Thoracic aorta (tissue), 2 donors: ENCODE measurements at places on chromosomes 13 and 19. TPM values are rescaled to one million over a fixed set of nuclear protein-coding genes. Genes with fewer than 3 reads are reported as not detected.

DNA sequence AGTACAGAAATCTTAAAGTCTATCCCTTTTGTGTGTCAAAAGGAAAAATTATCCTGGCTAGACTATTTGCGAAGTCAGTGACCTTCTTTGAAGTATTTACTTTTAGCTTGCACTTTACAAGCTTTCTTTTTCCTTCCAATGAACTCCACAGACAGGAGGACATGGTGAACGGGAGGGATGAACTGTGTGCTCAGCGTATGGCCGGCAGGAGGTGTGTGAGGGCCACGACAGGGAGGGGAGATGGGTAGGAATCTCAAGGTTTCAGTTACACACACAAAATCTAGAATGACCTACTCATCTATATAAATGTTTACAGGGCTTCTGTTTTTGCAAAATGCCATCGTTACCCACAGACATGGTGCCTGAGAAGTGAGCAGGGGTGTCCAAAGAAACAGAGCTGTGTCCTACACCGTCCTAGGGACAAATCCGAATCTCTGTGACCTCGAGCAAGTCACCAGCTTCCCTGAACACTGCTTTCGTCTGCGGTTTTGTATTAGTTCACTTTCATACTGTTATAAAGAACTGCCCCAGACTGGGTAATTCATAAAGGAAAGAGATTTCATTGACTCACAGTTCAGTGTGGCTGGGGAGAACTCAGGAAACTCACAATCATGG, 537.2 kb downstream of the LIG4 start:
- no peak for DNase-seq

GRCh38 chr19:45186509-45187334, 8.1 kb downstream of the BLOC1S3 start:
- no peak for DNase-seq

DNA sequence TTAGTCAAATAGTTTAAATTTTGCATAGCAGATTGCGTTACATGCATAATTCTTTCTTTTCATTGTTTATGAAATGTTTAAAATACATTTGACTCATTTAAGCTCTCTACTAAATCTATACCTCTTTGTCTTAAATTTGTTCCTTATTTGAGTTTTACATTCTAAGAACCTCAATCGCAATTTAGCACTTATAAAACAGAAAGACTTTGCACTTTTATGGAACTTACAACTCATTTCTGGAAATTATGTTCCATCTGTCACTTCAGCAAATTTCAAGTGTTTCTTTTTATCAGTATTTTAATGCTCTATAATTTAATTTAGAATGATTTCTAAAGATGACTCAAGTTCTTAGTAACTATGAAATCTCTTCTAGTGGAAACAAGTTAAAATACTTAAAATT, 1505.8 kb upstream of the SPRY2 start:
- DNase-seq = no peak

- DNase-seq = no peak
Observed at GRCh38 chr13:110216006-110216397, 91.0 kb downstream of the COL4A1 start.

- no peak for DNase-seq
Observed at GRCh38 chr19:36009220-36009619, 607 bp upstream of the SYNE4 start.

GRCh38 chr19:29876414-29876813, 64.6 kb downstream of the CCNE1 start:
- no peak for DNase-seq

DNA sequence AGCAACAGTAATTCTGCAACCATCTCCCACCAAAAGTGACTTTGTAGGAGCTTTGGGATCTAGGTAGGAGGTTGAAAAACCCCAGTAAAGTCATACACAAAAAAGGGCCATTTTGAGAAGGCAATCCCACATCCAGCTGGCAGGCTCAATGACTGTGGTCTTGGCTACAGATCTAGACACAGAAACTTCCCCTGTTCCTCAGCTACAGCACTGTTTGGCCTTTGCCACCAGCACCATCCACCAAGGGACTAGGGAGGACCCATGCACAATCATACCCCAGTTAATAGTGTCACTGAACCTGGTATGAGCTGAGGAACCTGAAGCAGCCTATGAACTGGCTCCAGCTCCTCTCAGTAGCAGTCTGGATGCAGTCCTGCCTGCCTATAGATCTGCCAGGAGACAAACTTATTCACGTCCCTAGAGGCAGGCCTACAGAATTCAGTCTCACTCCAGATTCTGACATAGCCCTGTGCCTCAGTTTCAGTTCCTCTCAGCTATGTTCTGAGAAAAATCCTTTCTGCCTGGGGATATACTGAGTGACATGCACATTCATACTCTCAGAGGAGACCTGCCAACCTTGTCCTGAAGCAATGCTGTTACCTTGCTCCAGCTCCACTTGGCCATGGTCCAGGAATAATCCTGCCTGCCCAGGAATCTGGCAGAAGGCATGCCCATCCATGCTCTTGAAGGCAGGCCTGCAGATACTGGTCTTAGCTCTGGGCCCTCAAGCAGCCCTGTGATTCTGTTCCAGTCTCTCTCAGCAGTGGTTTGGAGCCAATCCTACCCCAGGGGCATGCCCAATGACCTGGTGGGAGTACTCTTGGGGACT, 2048.3 kb upstream of the PCDH20 start:
- DNase-seq = no peak

- no peak for DNase-seq
Observed at GRCh38 chr19:8877854-8878705, 45.9 kb downstream of the MBD3L1 start.

DNA sequence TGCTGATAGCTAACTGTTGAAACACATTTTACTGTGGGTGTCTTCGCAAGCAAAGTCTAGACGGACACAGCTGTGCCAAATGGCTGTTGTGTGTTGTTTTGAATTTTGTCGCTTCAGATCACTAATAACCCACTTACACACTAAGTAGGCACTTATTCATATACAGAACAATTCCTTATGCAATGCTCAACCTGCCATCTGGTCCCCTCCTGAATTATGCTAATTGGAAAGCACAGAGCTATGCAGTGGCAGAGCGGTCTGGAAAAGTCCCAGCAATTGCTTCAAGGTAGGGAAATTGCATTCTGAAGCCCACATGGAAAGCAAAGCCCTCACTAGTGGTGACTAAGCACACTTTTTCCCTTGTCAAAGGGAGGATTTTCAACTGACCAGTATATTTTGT, 69.9 kb downstream of the C13orf42 start:
- DNase-seq = no peak

- no peak for DNase-seq
Observed at GRCh38 chr13:85725433-85725832, 73.8 kb downstream of the SLITRK6 start.

DNA sequence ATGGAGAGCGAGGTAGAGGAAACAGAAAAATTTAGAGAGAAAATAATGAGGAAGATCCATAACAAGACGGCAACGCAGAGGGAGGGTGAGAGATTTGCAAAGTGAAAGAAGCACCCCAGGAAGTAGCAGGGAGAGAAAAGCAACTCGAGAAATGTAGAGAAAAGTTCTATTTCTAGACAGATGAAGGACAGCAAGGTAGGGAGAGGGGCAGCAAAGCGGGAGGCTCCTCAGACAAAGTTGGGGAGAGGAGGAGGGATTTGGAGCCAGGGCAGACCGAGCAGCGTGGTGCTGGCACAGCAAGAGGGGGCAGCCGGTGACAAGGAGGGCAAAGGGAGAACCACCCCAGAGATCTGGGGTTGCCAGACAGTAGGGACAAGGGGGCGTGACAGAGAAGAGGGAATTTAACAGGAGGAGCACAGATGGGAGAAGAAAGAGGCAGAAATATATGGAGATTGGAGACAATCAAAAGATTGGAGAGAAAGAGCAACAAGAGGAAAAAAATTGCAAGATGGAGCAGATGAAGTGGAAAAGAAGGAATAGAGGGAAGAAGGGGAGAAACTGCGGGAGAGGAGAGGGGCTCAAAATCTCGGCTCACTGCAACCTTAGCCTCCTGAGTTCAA, 989 bp downstream of the ZNF766 start:
- DNase-seq = no peak

- DNase-seq = no peak
Observed at GRCh38 chr19:47754206-47755064, 9.1 kb downstream of the NOP53 start.

Gene SH2D3A
- total RNA-seq = 7.1 TPM

Gene ATP1A3
- not detected for total RNA-seq

Gene PLPPR3
- total RNA-seq = not detected

Gene ZNF616
- 2.8 TPM for total RNA-seq

Gene AMH
- total RNA-seq = 0.95 TPM

Gene CEACAM7
- not detected for total RNA-seq

Gene SMIM24
- total RNA-seq = not detected

Gene ZNF234
- total RNA-seq = 6.4 TPM

Gene TPTE2
- not detected for total RNA-seq

Gene SPTBN4
- 2.0 TPM for total RNA-seq

Gene APOE
- total RNA-seq = 111 TPM

Gene PSG7
- total RNA-seq = not detected

Gene ZNF723
- total RNA-seq = not detected

Gene SHISA7
- not detected for total RNA-seq

Gene TTC9B
- total RNA-seq = not detected
